CD4-positive, alpha-beta T cell treated with Interleukin-17A for 1 hour (primary cell): ENCODE measurements at places on chromosomes 2 and 18.

DNA sequence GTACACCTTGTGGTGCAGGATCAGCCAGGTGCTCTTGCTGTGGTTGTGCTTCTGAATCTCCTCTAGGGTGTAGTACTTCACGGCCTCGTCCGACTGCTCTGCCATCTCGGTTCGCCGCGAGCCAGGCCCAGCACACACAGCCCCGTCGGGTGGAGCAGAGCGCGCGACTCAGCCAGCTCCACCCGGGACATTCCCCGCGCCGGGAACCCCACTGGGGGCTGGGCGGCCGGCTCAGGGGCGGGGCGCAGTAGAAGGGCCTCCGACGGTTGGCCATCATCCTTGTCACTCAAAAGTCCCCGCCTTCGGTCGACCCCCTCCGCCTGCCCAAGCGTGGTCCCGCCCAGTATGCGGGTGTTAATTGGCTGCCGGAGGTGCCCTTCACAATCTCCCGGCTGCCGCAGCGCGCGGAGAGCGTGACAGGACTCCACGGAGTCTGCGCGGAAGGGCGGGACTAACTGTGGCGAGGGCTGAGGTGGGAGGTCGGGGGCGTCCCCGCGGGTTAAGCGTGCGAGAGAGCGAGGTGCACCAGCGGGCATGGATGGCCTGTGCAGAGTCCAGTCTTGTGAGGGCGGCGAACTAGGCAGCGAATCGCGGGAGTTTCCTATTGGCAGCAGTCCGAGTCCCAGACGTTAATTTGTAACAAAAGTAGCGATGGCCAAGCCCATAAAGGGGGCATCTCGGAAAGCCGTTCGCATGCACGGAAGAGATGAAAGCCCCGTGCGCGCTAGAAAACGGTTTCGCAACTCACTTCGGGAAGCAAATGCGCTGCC, at the start of gene CYB5A:
CYB5A (minus strand) TSS at position 193 of the 770 bp plus-strand sequence; CDS start at position 105, 88 bp downstream.
- peak; percentile 99 for DNase-seq

DNA sequence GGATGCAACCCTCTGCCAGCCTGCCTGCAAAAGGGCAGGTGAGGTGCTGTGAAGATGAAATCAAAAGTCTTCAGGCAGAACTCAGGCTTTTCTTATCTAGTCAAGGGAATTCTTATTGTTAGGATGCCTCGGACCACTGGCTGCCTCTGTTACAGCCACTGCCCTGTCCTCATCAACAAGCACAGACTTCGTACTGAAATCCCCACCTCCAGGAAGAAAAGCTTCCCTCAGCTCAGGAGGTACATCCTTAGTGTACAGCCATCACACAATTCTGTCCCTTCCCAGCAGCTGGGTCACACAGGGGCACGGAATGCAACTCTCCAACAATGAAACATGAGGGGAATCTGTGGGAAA, 10.1 kb upstream of the RNU4ATAC start:
- DNase-seq: no peak

DNA sequence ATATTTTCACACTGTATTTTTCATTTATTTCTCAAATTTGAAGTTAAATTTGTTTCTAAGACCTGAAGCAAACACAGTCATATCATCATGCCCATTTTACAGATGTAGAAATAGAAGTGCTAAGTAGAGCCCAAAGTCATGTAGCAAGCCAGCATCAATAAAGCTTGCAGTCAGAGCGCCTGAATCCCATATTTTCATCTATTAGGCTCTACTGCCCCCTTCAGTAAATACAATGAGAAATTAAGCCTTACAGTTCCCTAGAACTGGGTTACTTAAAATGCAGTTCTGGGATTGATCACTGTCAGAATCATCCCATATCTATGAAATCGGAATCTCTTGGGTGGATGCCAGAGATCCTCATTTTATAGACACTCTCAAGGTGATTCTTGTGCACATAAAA, 419.9 kb downstream of the TGIF1 start:
- peak; percentile 3 for DNase-seq

- DNase-seq: no peak
Observed at GRCh38 chr2:156470975-156471583, 34.9 kb downstream of the GPD2 start.

DNA sequence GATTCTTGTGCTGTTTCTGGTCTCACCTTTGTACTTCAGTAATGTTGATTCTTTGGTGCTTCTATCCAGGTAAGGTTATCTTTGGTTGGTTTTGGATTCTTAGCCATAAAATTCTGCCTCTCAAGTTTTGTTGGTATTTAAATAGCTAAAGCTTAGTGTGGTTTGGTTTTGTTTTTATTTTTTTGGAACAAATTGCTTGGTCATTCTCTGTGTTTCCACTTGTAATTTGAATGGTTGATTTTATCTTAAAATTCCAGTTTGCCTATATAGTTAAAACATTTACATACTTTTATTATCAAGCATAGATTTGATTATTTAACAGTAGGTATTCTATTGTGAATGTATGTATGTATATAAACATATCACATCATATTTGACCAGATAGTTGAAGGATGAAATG, 6.6 kb downstream of the NCOA1 start:
- DNase-seq: no peak

DNA sequence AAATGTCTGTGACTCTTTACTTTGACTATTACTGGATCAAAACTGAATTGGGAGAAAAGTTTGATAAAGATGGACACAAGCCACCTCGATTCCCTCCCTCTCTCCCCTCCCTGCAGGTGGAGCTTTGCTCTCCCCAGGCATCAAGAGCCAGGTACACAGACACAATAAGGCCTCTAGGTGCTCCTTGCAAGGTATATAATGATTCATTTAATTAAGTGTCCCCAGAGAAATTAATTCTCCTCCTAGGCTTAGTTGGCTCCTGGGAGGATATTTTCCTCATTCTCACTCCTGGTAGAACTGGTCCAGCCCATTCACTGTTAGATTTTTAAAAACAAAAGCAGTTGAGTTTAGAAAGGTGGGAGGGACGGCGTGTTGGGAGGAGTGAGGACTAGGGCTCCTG, 352.4 kb upstream of the SMIM21 start:
- no peak for DNase-seq

DNA sequence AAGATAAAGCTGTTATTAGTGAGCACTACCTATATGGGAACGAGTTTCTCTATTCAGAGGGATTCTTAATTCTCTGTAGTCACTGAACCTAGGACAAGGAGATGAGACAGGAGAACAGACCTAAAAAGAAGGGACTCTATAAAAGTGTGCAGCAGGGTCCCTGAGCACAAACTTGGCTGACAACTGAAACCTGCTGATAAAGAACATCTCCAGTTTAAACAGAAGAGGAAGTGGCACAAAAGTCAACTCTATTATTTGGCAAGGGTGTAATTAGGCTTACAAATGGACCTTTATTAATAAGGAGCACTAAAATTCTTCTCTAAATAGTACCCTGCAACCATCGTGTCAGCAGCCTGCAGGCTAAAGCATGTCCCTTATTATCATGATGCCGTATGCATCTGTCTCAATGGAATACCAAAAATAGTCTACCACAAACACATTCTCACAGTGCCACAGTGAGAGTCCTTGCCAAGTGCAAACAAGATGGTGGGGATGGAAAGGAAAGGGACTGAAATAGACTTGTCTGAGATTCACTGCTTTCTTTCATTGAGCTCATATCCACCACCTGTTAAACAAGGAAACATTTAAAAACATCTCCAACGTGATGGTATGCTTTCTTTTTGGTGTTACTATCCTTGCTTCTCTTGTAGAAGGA, 260.2 kb downstream of the INSIG2 start:
- DNase-seq: no peak

DNA sequence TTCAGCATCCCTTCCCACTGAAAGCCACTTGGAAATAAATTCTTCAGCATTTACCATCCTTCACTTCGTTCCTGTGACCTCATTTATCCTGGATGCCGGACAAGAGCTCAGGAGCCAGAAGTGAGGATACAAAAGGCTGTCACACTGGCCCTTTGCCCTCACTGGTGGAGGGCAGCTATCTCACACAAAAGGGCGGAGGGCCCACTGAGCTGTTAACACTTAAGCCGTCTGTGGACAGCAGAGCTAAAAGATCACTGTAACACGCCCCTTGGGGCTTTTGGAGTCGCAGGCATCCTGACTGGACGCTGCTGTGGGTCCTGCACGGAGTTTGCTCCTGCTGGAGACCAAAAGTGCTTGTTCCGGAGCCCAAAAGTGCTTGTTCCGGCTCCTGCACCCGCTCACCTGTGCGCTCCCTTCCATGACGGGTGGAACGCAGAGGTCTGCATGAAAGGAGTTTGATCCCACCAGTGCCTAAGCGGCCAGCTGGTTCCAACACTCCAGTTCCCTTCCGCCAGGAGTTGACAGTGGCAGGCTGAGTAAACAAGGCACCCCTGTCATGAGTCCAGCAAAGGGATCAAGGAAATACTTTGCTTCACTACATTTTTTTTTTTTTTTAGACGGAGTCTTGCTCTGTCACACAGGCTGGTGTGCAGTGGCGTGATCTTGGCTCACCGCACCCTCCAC, 572.0 kb upstream of the LINC00305 start:
- no peak for DNase-seq

- no peak for DNase-seq
Observed at GRCh38 chr2:9384521-9384920, 38.8 kb downstream of the ITGB1BP1 start.
